ENCODE measurements at places on chromosomes 3 and 15.
A peak's percentile ranks its signal among the peaks of the same experiment; 100 is the strongest.

DNA sequence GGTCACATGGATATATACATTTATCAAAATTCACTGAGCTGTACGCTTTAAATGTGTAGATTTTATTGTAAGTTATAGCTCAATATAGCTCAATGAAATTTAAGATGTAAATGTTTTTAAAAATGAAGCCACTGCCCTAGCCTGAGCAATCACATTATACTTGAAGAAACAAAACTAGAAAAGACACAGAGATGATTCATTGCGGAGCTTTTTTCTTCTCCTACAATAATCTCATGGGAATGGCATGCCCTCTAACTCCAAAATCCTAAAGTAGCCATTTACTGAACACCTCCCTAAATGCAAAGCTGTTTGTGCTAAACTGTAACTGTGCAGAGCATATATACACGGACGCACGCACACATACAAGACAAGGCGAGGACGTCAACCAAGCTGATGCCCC is 84.2 kb downstream of the MYO9A start:
- DNase-seq, result no peak

GRCh38 chr3:191008074-191008473 is 145.6 kb upstream of the GMNC start:
- DNase-seq, result no peak

GRCh38 chr3:87436781-87437543 is 160.6 kb upstream of the POU1F1 start:
- DNase-seq, result no peak

DNA sequence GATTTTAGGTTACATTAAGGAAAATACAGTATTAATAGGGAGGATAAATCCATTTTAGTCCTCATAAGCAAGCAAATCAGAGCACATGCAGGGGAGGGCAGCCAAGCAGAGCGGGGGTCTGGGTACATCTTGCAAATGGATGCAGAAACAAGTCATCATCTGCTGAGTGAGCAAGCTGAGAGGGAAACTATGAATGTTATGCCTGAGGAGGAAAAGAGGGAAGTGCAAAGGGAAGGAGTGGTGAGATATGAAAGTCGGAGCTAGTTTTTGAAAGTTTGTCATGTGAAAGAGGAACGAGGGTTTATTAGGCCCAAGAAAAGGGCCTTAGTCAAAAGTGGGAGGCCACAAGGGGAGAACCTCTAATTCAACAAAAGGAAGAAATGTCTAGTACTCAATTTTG is 15.4 kb downstream of the PTX3 start:
- no peak for DNase-seq

GRCh38 chr3:193830791-193831191 is 237.8 kb downstream of the OPA1 start:
- DNase-seq, result no peak

DNA sequence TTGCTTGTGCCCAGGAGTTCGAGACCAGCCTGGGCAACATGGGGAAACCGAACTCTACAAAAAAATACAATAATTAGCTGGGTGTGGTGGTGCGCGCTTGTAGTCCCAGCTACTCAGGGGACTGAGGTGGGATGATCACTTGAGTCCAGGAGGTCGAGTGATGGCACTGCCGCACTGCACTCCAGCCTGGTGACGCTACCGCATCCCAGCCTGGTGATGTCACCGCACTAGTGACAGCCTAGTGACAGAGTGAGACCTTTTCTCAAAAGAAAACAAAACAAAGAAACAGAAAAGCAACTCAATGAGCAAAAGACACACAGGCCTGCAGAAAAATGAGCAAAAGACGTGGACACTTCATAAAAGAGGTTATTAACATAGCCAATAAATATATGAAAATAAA is 19.9 kb upstream of the SYNM start:
- DNase-seq, result no peak

DNA sequence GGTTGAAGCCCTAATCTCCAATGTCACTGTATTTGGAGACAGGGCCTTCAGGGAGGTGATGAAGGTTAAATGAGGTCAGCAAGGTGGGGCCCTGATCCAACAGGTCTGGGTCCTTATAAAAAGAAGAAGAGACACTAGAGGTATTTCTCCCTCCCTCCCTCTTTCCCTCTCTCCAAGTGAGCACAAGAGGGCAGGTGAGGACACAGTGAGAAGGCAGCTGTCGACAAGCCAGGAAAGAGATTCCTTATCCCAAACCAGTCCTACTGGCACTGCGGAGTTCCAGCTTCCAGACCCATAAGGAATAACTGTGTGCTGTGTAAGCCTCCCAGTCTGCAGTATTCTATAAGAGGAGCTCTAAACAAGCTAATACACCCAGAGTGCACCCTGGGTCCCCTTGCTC is 134.7 kb downstream of the ADAMTS17 start:
- no peak for DNase-seq

GRCh38 chr3:132236701-132237651 is 80.2 kb upstream of the ACP3 start:
- DNase-seq, result no peak

DNA sequence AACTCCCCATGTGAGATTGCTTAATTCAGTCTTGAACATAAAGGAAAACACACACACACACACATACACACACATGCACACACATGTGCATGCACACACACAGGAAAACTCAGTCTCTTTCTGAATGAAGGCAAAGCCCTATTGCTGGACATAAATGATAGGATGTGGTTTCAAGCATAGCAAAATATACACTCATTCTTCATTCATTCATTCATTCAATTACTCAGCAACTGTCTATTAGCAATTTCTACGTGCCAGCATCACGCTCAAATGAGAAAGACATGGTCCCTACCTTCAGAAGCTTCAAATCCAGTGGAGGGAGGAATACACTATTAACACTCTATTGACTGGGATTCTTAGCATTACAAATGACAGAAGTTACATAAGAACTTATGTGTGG is 41.8 kb upstream of the UBE2E2 start:
- no peak for DNase-seq

DNA sequence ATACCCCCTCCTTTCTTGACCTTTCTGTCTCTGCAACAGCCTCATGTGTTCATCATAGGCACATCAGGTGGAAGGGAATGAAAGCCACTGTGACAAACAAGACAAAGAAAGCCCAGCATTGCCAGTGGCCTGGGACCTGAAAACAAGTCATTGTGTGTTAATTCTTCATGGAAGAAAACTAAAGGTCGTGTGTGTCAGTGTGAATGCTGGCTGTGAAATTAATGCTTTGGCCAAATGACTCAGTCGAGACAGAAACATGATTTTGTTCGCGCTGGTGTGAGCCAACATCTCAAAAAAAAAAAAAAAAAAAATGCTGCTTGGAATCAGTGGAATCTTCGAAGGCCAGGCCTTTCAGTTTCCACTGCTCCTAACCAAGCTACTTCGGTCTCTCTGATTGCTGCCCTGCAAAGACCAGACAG is 386.5 kb upstream of the PROK2 start:
- no peak for DNase-seq

- no peak for DNase-seq
Observed at GRCh38 chr3:137765310-137766033, 1.4 kb downstream of the SOX14 start.

DNA sequence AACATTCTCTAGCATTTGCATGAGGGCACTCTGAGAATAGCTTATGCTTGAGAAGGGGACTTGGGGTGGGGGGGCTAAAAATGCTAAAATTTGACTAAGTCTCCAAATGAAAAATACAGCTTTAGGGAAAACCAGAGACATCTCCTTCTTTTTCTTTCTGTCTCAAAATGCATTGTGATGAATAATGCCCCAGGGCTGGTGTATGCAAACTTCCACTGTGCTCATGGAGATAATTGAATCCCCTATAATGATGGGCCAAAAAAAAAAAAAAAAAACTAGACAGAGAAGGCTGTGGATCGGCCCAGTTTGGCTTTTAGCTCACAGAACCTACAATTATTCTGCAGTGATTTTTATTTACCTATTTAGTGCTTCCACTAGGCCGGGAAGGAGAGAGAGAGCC is 147.9 kb upstream of the RORA start:
- DNase-seq, result peak; percentile 6

DNA sequence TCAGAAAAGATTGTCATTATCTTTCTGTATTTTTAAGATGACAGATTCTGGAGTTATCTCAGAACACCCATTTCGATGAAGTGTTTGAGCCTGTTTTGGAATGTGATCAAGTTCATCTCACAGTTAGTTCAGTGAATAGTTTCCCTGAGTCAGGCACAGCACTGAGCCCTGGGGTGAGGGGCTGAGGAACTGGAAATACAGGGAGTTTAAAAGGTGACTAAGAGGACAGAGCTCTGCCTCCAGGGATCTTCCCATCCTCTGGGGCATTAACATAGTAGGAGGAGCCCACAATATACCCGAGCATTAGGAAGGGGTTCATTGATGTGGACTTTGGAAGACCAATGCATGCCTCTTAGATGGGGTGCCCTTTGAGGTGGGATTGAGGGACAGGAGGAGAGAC is 355.1 kb downstream of the CLSTN2 start:
- no peak for DNase-seq

GRCh38 chr3:47283193-47283537 is 421 bp downstream of the KLHL18 start:
- no peak for DNase-seq

- no peak for DNase-seq
Observed at GRCh38 chr3:16883057-16883722, 1.6 kb upstream of the PLCL2 start.

DNA sequence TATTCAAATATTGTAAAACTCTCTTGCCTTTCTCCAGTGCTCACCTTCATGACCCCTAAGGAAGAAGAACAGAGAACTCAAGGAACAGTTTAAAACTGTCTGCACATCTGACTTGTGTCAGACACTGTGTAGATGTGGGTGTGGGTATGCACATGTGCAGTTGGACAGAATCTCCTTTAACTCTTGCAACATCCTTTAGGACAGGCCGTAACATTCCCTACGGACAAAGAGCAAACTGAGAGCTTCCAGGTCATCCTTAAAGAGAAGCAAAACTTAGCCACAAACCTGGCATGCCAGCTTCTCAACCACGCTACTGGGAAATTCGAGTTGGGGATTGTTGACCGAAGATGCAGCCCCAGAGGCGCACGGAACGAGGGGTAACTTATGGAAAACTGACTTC is 4.1 kb upstream of the SFMBT1 start:
- DNase-seq, result no peak

GRCh38 chr15:41782371-41783282 is 8.3 kb downstream of the MAPKBP1 start:
- no peak for DNase-seq

DNA sequence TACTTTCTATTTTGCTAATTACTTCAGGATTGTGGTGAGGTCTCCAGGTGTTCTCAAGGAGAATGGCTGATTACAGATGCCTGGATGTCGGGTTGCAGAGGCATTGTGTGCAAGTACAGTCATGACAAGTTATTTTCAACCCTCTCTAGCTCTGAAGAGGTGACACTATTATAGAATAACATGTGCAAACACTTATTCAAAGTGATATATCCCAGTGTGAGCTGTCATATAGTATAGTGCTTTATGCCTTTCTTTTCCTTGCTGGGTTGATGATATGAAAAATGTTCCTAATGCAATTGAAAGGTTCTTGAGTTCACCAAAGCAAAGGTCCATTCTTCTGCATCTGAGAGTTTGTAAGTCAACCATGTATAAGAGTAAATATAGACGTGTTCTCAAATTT is 167.2 kb downstream of the SPATA16 start:
- DNase-seq, result no peak

DNA sequence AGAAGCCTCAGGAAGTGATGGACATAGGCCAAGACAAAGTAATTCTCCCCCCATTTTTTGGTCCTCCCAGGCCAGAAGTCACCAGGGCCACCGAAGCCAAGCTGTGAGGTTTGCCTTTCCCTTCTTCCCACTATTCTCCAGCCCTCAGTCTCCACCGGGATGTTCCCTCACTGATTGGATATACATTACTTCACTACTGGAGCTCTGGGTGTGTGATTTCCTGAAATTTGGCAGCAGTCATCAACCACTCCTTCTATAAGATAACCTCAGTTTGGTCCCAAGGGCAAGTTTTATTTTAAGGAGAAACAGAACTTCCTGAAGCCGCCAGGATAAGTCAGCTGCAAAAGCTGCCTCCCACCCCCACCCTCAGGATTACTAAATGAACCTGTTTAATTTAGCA is 11.3 kb downstream of the SLCO2A1 start:
- no peak for DNase-seq

DNA sequence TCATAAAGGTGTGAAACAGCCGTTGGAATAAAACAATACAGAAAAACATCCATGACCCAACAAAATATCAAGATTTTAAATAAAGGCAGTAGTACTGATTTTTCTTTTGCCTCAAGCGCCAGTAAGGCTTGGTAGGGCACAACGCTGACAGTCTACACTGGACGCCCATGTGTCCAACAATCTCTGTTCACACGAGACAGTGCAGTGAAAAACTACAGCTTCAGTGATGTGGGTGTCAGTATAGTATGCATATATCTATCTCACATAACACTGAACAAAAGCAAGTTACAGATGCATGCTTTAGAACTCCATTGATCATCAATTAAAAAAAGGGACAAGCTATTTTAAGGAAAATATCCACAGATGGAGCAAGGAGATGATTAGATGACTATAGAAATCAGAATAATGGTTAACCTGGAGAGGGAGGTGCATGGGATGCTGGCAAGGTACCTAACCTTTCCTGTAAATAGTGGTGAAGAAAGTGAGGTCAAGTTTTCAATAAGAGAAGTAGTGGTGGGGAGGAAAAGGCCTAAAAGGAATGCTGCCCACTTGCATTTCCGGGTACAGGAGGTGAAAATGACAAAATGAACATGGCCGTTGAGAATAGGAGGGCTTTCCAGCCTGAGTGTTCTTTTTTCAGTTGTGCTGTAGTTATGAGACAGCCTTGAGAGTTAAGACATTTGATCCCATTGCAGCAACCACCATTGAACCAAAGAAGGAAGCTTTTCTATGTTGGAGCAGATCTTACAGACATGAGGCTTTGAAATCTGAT is 42.7 kb downstream of the CTNNB1 start:
- DNase-seq, result no peak

DNA sequence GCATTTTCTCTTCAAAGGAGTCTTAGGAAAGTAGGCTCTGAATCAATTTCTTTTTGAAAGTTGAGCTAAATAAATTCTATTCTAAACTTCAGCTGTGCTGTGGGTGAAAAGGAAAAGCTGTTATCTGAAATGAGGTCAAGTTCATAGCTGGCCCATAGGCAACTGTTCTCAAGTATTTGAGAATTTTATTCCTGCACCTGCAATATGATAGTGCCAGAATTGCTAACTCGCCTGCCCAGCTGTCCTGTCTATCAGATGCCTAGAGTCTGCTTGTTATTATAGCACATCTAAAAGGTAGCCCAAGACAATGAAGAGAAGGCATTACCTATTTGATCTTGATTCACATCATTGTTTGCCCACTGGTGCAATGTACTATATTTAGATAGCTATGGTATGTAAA is 798.7 kb downstream of the DIPK2A start:
- no peak for DNase-seq
